ENCODE measurements at places on chromosomes 11 and 22.

DNA sequence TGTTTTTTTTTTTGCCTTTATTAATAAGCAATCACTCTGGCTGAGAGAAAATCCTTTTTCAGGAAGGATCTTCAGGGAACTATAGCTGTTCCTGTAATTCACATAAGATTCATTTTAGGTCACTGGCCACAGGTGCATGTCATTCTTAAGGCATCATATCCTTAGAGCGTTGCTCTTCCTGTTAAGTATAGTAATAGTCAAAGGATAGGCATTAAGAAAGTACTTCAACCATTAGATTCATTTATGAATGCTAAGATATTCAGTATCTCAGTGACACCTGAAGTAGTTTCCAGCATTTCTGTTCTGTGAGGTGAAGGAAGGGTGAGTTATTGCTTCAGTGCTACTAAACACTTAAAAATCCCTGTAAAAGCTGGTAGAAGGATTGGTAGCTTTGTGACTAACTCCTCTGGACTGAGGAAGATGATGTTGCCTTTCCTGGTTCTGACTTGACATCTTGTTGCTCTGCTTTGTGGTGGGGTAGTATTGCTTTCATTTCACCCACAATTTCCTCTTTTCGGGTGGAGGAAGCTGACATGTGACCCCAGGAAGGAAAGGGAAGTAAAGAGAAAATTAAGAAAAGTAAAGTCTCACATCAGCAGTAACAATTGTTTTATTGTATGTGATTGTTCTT is 34.7 kb downstream of the RNF169 start:
- DNase-seq: no peak

GRCh38 chr11:119077839-119078238 is 6.8 kb upstream of the HMBS start:
- no peak for DNase-seq

DNA sequence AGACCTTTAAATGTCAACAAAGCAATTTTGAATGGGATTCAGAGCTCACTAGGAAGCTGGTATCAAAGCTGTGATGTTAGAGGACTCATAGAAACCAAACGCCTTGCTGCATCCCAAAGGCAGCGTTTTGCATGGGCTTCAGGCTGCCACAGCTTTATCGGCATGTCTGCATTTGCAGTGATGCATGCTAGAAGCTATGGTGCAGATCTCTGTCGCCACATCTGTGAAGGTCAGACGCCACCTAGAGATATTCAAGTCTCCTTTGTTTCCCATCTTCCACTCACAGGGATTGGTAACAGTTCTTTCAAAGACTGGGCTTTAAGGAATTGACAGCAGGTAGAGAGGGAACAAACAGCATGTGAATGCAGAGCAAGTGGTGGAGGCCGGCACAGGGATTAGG is 47.8 kb downstream of the NTM start:
- DNase-seq: no peak

- no peak for DNase-seq
Measured at GRCh38 chr11:13009476-13009920, 382 bp downstream of the RASSF10 start.
